ENCODE measurements at places on chromosomes 6 and 20. TPM values are rescaled to one million over a fixed set of nuclear protein-coding genes. Genes with fewer than 3 reads are reported as not detected.
A peak's percentile ranks its signal among the peaks of the same experiment; 100 is the strongest.

Gene PTPRT
- total RNA-seq: 0.26 TPM

Gene SIRPB2
- 5.4 TPM for total RNA-seq

Gene C20orf141
- total RNA-seq: not detected

Gene PAK1IP1
- 14.9 TPM for total RNA-seq

Gene APOBEC2
- total RNA-seq: 42.1 TPM

Gene FAXC
- total RNA-seq: not detected

Gene TCF21
- 7.8 TPM for total RNA-seq

Gene LPA
- not detected for total RNA-seq

GRCh38 chr6:132800656-132801055 lies 2.2 kb upstream of the SLC18B1 start:
- no peak for DNase-seq

DNA sequence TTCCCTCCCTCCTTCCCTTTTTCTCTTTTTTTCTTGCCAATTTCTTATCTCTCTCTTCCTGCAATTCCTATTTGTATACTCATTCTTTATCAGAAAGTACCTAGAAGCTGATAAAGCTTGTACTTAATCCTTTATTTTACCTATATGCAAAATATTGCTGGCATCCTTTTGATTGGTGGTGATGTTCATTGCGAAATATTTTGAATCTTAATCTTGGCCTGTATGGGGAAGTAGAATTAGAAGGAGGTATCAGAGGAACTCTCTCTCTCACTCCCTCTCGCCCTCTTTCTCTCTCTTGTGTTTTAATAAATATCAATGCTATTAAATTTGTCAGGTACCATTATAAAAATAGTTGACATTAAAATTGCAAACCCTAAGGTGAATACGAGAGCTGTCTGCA lies 52.8 kb downstream of the UST start:
- no peak for DNase-seq

- DNase-seq: no peak
Measured at GRCh38 chr6:125356884-125357283, 55.1 kb upstream of the HDDC2 start.

DNA sequence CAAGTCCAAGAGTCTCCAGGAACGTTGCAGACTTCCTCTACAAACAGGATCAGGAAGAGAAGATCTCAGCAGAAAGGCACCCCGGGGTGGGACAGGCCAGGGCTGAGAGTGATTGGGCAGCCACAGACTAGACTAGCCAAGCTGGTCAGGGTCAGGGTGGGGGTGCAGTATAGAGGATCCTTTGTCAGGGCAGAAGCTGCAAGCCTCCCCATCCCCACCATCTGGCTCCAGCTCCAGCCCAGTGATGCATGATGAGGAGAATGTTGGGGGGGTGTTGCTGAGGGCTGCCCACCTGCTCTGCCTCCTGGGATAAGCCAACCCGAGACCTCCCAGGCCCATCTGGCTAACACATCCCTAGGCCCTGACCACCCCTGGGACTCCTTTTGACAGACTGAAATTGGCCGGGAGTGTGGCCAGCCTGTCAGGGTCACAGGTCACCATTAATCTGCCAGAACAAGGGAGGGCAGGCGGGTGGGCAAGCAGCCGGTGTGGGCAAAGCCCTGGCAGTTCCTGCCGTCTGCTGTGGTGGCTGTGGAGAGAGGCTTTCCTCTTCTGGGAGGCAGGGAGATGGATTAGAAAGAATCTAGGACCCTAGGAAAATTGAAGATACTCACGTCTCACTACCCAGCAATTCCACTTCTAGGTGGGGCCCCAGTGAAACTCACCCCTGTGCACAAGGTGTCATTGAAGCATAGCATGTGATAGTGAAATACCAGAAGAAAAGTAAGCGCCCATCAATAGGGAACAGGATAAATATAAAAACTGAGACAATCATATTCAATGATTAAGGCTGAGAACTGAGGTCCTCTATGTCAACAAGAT lies 22.1 kb upstream of the SNTA1 start:
- no peak for DNase-seq

DNA sequence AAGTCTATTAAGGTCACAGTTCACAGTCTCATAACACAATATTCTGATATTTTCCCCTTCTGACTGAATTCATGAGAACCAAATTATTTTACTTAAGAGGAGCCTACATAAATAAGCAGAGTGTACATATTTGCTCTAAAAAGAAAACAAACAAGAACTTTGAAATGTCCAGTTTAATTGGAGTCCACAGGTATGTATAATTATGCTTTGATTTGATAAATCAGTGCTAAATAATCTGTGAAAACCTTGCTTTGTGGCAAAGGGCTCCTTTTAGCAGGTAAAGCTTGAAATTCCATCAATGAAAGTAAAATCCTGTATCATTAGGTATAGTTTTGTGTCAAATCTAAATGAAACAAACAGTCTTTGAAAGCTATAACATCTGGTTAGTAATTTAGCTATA lies 69.4 kb downstream of the ADGRB3 start:
- no peak for DNase-seq

- peak; percentile 54 for DNase-seq
Measured at GRCh38 chr20:38321959-38322598, 18.1 kb downstream of the BPI start.

- no peak for DNase-seq
Measured at GRCh38 chr20:11379257-11380011, 538.3 kb upstream of the BTBD3 start.

DNA sequence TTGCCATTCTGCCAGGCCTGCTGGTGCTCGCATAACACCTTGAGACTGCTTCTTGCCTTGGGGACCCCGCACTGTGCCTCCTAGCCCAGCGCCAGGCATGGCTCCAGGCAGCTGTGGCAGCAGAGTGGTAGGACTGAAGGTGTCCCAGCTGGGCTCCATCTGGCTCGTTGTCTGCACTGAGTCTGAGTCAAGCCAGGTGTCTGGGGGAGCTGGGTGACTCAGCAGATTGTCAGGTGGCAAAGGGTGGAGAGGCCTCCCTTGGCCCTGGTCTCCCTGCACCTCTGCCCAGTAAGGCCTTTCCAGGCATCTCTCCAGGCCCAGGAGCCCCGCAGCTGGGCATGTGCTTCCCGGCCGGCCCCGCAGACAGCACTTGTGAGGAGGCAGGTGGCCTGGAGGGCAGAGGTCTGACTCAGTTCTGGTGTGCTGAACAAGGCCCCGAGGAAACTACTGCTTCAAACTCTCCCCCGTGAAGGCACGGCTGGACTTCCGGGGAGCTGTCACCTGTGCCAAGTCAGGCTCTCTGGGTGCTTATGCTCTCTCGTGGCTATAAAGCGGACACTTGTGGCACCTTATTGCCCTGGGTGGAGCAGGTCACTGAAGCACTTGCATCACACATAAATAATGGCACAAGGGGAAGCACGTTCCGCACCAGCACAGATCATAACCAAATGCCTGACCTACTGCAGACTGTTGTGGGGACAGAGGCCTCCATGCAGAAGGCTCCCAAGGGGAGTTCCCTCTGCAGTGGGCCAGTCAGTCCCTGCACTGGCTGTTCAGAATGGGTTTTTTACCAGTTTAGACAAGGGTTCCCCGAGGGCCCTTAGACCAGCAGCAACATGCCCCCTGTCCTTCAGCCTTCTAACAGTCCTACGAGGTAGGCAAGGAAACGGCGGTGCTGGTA lies 27.5 kb downstream of the FOXC1 start:
- no peak for DNase-seq

GRCh38 chr6:146657432-146657831 lies 58.7 kb downstream of the ADGB start:
- DNase-seq: no peak

DNA sequence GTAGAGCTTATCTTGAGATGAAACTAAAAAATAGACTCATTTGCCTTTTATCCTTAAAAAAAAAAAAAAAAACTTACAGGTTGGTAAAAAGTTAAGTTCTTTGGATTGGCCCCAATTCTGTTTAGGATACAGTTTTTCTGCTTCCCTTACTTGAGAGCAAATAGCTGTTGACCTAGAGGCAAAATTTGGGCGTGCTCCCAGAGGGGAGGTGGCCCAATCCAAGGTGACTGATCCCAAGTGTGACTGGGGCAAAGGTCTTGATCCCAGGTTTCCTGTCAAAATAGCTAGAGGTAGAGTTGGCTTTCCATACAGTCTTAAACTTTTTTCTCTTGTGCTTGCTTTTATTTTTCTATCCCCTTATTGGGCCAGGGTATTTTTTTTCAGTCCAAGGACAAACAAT lies 363.8 kb upstream of the AGPAT4 start:
- DNase-seq: no peak

GRCh38 chr6:89604653-89605052 lies 33.9 kb downstream of the LYRM2 start:
- DNase-seq: no peak

GRCh38 chr20:12762725-12763124 lies 246.0 kb upstream of the SPTLC3 start:
- no peak for DNase-seq

DNA sequence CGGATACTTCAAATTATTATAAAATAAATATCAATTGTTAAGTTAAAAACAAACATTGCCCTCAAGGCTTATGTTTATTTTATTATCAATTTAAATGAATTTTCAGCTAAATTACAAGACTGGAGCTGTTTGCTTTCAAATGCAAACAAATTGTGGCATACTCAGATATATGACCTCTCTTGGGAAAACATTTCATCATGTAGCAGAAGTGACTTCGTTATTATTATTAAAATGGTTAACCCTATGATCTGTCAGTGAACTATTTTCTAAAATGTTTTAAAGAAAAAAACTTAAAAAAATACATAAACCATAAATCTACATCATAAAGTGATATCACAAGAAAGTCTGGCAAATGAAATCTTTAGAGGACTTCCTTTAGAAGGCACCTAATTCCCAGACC lies 72.5 kb downstream of the MAN1A1 start:
- no peak for DNase-seq

- peak; percentile 88 for DNase-seq
Measured at GRCh38 chr20:64053841-64054661, 4.6 kb upstream of the SOX18 start.

- DNase-seq: no peak
Measured at GRCh38 chr20:22020201-22020600, 314.7 kb downstream of the PAX1 start.

DNA sequence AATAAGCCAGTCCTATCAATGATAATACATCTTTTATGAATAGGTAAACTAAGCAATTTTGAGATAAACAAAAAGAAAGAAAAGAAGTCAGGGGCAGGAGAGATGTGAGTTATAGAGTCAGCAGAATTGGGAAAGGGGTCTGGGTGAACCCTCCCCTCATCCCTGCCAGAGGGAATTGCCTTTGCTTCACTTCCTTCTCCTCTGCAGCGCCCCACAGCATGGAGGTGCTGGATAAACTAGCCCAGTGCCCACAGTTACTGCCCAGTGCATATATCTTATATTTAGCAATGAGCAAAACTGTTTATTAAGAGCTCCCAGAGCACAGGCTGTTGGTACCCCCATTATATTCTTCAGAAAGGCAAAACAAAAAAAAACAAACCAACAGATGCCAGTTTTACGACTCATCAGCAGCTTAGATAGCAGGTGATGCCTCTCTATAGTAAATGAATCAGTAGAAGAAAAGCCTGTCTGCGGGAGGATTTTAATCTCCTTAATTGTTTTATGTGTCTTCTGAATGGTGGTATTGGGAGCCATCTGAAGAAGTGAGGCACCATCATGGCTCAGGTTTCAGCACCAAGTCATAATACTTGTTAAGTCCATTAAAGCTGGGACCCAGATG lies 419.2 kb downstream of the EPM2A start:
- DNase-seq: no peak
